Epithelial cell of proximal tubule (primary cell): ENCODE measurements at places on chromosomes 16 and 17. TPM values are rescaled to one million over a fixed set of nuclear protein-coding genes. Genes with fewer than 3 reads are reported as not detected.

The ASPA gene
- total RNA-seq, result 0.06 TPM in 1 of 2 replicates, not detected in the other

- no peak for DNase-seq
Measured at GRCh38 chr16:78796221-78796866, 696.9 kb downstream of the WWOX start.

- DNase-seq, result no peak
Measured at GRCh38 chr16:22300427-22301071, 3.3 kb downstream of the POLR3E start.

- no peak for DNase-seq
Measured at GRCh38 chr17:11921296-11921695, 76.0 kb downstream of the ZNF18 start.

DNA sequence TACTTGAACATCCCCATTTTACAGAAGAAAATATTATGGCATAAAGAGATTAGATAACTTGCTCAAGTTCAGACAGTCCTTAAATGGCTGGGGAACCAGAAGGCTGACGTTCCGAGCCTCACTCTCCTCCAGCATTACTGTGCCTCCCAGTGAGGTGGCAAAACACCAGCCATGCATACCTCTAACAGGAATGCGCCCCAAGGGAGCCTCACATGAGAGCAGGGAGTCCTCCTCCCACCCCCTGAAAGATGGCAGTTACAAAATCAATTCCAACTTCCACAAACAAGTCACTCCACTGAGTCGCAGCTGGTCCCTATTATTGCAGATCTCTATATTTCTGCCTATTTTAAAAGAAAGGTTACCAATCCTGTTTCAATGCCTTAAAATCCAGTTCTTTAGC, 55.5 kb downstream of the ANKFY1 start:
- no peak for DNase-seq

- peak; percentile 86 for DNase-seq
Measured at GRCh38 chr17:76394166-76394565, 9.8 kb downstream of the SPHK1 start.

DNA sequence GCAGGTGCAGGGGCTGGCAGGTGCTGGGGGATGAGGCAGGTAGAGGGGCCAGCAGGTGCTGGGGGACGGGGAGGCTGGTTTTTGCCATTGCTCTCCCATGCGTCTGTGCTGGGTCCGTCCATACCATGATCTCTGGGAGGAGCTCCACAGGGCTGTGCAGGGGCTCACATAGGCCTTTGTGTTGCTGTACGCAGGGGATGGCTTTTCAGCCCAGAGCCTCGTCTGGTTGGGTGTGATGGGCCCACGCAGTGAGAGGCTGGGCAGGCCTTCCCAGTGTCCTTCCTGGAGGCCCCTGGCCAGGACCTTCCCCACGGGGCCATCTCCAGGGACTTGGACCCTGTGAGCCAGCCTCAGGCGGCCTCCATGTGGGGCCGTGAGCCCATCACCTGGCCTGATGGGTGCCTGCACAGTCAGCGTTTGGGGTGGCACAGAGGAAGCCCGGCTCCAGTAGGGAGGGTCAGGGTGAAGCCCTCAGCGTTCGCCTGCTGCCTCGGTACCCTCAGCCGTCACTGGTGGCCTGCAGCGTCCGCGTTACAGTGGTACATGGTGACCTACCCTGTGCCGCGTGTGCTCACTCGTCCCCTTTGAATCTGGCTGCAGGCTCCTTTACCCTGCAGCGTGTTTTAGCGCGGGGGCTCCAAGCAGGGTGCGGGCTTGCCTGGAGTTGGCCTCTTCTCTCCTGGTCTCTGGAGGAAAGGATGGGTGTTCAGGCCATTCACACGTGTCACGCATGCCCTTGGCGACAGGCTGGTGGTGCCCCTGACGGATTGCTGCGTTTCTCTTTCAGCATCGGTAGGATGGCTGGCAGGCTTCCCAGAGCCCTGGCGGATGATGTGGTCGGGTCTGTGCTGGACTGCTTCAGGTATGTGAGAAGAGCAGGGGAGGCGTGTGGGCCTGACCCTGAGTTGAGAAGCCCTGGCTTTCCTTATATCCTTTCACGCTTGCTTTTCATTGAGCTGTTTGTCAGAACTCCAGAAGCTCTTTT, 30.6 kb downstream of the ZNF750 start:
- DNase-seq, result no peak

DNA sequence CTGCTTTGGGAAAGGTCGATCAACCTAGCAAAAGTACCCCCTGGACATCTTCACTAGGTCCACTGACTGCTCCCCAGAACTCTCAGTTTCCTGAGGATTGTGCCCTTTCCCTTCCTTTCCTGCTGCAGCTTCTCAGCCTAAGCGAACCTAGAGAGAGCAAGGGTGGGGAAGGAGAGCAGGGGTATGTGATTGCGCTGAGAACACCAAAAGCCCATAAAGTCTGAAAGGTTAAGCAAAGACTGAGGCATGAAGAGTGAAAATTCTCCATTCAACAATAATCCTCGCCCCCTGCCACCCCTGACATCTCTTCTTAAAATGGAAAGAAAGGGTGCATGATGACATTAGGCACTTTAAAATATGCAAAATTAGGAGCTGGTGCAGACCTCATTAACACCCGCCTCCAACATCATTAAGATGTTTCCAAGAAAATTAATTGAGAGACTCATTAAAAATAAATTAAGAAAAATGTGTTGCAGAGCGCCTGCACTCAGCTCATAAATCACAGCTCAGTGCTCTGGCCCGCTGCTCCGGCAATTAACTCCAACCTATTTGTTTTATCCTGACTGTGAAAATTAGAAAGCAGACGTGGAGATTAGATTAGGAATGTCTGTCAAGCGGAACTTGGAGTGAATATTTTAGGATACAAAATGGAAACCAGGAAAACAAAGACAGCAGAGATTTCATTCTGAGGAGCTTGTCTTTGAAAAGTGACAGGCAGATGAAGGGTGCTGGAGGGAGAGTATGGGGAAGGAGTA, 49.1 kb upstream of the PMFBP1 start:
- no peak for DNase-seq

DNA sequence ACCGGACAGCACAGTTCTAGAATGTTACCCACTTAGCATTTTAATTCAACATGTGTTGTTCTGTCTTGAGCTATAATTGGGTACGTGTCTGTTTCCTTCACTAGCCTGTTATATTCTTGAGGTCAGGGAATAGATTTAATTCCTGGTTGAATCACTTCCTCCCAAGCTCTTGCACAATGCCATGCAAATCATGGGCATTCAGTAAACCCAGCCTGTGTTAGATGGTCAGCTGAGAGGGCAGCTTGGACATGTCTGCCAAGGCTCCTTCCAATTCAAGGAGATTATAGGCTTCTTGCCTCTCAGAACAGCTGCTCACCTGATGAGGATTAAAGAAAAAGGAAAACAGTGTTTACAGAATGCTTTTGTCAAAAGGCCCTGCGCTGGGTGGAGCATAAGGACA, 12.6 kb downstream of the C1QTNF1 start:
- peak; percentile 79 for DNase-seq

DNA sequence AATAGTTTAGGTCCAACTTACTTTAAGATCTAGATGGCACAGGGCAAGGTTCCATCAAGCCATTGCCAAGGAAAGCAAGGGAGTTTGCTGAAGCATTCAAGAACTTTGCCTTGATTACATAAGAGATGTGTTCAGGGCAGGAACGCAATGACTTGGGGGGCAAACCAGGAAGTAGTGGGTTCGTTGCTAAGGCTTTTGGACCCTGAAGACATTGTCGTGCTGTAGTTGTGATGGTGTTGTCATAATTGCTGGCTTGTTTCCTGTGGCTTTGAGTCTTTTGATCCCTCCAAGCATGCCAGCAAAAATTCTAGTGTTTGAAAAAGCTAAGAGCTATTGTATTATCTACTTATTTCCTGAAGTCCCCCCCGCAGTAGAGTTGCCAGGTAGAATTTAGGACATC, 70.7 kb upstream of the HNF1B start:
- no peak for DNase-seq

The SLC5A10 gene
- total RNA-seq, result not detected in 2 replicates

The ABCA9 gene
- total RNA-seq, result under 0.01 TPM in 1 of 2 replicates, not detected in the other
